NCI-H446 (cell line): ENCODE measurements at places on chromosomes 7 and 10.

- DNase-seq, result no peak
Measured at GRCh38 chr7:17298840-17299482, 509 bp downstream of the AHR start.

GRCh38 chr10:72285972-72286521 lies 12.3 kb downstream of the DDIT4 start:
- DNase-seq, result no peak

DNA sequence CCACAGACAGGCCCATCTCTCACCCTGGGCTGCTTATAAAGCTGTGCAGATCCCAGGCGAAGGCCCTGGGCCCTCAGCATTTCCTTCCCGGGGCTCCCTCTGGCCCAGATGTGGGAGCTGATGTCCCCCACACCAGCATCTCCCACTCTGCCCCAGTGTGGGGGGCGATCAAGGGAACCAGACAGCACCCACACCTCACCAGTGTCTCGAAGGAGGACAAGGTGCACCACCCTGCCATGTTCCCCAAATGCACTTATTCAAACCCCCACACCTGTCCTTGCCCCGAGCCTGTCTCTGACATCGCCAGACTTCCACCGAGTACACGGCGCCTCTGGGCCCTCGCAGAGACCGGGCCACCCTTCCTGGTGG lies 19.6 kb downstream of the DPYSL4 start:
- DNase-seq, result no peak

DNA sequence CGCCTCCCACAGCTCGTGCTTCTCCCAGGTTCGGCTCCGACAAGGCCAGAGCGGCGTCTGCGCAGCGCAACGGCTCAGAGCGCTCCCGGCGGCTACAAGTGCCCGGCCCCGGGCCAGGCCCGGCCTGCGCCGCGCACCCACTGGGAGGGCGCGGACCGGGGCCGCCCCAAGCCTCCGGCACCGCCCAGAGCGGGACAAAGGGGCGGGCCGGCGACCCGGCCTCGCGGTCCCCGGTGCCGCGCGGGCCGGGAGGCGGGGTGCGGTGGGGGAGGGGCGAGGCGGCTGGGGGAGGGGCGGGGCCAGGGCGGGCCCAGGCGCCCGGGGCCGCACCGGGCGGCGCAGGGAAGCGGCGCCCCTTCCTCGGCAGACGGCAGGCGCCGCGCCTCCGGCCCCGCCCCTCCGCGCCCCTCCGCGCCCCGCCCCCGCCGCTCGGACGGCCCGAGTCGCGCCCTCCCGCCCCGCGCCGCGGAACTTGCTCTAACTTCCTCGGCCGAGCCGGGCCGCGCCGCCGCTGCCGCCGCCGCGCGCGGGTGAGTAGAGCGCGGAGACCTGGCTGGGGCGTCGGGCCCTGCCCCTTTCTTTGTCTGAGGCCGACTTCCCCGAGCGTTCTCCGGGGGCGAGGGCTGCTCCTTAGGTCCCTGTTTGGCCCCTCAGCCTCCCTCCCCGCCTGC lies at the start of gene TSPAN14:
Gene TSPAN14, plus strand, starts transcription at position 469 of the 671 bp plus-strand sequence. CDS start 34,924 bp downstream, outside the sequence.
- peak; percentile 62 for DNase-seq

DNA sequence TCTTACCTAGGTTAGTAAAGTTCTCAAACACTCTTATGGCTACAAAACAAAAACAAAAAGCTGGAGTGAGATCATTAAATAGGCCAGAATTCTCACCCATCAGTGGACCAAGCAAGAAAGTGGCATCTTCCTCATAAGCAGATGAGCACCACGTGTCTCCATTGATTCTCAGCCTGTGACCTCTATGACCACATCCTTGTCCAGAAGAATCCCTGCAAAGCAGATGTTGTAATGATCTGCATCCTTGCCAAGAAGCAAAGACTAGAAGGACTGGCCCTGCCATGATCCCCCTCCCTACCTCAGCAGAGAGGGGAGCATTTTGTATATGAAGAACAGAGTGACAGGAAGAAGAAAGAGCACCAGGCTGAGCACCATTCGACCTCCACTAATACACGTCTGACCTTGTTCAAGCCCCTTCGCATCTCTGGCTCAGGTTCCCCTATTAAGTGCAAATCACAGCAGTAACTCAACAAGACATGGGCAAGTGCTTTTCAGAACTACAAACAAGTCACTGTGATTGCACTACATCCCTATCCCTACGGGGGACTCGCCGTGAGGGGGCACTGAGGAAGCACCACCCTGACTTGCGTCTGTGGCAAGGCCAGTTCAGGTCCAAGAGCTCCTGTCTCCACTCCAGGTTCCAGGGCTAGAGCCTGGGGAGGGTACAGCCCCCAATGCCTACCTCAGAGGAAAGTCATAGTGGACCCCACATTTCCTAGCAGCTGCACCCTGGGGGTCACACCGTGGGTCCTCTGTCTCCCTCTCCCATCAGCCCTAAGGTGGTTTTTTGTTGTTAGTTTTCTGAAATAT lies 22.2 kb upstream of the RASSF4 start:
- no peak for DNase-seq

GRCh38 chr10:126570621-126571602 lies 99.6 kb downstream of the C10orf90 start:
- DNase-seq, result no peak

DNA sequence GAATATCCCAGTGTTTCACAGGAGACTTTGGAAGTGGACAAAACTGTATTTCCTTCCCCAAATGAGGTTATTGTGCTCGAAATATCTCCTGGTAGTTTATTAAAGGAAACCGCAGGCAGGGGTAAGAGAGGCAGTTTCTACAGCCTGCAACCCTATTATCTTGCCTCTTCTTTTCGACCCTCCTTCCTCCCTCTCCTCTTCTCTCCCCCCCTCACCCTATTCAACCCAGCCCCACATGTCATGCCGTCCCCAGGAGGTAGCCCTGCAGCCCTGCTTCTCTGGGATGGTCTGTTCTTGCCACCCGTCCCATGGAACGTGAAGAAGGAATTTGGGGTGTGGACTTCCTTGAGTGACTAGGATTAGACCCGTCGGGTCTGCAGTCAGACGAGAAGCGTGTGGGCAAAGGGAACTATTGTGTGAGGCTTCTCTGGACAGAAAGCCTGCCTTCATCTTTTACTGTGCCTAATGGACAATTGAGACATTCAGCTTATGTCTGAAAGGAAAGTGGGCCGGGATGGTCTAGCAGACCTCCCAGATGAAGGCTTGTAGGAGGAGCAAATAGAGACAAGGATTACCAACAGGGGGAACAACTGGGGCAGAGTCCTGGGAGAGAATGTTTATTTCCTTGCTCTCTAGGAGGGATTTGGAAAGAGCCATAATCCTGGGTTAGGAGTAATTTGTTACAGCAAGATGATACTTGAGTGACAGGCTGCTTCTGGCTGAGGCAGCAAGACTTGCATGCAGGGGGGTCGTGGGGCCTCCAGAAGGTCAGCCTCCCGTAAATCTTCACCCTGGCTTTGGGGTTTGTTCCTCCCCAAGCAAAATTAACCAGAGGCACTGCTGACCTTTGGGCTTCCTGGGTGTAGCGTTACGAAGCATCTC lies 77.8 kb downstream of the TCF7L2 start:
- DNase-seq, result no peak

DNA sequence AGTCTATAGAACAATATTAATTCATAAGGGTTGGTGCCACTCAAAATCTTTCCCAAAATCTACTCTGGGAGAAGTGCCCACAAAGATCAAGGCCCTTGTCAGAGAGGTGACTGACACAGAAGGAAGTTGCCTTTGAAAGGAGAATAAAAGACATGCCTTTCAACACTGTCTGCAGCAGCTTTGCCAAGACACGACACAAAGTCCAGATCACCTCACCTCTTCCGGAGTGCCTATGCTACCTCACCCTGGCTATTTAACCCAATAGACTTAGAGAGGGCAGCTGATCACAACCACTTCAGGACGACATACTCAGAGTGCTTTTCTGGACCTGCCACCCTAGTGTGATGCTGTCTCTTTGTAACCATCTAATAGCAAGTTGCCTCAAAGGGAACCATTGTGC lies 49.0 kb upstream of the YAE1 start:
- DNase-seq, result no peak

GRCh38 chr7:96284835-96285234 lies 37.1 kb downstream of the SLC25A13 start:
- DNase-seq, result no peak
